ENCODE measurements at places on chromosomes 11 and 22.

- DNase-seq: no peak
These were observed 7.9 kb downstream of the DDX10 start for GRCh38 chr11:108672786-108673185.

DNA sequence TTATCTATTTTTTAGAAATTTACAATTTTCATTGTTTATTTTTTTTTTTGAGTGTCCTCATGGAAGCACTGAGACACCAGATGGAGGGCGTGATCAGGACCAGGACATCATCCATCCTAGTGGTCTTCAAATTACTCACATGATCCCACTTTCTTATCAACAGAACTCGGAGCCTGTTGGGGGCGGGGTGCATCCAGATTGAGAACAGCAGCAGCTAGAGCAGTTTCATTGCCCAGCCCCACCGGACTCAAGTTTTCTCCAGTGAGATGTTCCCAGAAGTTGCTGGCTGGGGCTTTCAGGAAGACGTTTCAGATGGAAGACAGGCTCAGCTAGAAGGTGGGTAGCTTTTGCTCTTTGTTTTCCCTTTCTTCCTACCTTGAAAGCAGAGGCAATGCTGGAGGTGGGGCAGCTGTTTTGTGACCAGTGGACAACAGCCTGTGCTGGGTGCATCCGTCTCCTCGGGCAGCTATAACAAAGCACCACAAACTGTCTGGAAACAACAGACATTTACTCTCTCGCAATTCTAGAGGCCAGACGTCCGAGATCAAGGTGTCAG, 562.1 kb downstream of the TBC1D22A start:
- DNase-seq: no peak

DNA sequence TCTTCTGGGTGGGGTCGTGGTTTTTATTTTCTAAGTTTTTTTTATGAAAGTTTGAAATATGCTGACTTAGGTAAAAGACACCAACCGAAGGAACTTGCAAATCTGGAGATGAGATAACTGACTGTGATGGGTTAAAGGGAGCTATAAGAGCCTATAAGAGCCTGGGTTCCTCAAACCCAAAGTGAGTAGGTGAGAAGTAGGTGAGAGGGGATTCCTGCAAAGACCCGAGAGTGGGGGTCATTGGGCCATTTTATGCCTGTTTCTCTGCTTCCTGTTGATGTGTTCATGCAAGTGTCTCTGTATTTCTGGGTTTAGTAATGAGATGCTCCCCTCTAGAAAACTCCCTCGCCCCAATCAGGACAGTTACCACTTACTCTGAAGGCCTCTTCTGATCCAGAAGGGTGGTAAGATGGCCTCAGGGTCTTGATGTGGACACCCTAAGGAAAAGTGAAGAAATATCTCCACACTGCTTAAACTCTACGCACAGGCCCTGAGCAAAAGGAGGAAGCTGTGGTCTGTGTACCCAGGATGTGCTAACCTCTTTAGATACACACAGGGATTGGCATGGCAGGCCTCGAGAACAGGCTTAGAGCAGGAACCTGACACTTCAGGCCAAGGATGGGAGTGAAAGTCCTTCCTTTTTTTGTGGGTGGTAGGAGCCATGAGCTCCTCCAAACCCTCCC, 1.8 kb downstream of the FLI1 start:
- no peak for DNase-seq

DNA sequence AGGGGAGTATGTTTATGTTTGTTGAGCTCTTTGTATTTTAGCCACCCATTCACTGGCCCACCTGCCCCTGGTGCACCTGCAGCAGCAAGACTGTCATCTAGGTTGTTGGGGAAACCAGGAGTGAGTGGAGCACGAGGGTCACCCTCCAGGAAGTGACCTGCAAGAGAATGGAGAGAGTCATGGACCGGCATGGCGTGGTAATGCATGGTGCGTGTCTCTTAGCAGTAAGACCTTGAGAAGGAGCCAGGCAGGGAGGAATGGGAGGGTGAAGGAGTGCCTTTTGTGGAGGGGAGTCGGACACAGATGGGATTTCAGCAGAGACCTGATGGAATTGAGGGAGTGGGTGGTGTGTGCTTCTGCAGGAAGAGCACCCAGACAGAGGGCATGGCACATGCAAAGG, 37.9 kb downstream of the KCNQ1 start:
- no peak for DNase-seq

- no peak for DNase-seq
These were observed 558.4 kb upstream of the CADM1 start for GRCh38 chr11:116062490-116063171.

- DNase-seq: no peak
These were observed 58.1 kb downstream of the GGTLC2 start for GRCh38 chr22:22702237-22703202.

DNA sequence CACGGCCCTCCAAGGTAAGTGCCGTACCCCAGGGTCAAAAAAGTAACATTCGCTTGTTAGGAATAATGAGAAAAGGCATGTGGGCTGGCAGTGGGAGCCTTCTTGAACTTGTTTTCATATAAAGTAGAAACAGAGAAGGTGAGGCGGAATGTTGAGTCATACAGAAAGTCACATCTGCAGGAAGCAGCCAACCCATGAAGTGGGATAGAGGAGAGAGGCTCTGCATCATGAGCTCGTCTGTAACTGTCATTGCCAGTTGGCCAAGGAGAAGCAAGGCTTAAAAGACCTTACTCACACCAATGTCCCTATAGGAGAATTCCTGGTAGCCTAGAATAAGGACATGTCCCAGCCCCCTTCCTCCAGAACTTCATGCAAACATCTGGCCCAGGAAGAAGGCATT, 253.3 kb downstream of the BUD13 start:
- no peak for DNase-seq

DNA sequence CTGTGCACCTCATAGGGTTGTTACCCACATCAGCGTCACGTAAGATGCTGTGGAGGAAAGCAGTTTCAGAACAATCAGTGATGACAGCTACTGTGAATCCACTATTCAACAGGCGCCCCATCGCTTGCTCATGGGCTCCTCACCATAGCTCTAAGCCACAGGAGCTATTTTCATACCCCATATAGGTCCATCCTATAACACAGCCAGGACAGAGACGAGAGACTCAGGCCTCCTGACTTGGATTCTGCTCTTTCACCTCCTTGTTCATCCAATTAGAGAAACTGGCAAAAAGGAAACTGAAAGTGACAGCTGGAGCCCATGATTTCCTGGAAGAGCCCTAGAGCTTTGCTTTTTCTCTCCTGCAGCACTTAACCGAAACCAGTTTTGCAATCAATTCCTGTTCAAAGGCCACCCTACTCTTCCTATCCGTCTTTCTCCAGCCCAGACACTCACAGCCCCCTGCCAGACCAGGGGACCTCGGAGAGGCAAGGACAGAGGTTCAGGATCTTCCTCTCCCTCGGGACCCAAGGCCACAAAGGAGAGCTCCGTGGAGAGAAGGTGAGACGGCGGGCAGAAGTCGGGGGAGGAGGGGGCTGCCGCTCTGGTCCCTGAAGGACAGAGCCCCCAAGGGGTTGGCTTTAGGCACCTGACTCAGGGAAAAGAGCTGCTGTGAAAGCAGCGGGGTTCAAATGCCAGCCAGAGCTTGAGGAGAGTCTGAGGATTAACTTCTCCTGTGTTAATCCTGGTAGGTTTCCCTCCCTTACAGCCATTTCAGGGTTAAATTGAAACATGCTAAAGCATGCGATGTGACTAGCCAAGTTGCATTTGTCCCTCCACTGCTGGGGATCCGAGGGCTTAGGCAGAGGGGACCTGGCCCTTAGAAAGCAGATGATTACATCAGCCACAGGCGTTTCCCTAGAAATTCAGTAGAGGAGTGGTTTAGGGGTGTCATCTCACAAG, at the start of gene APOL6:
APOL6 (plus strand) TSS at position 381 of the 960 bp plus-strand sequence. CDS start 7,980 bp downstream, outside the sequence.
- no peak for DNase-seq

- no peak for DNase-seq
These were observed 97.9 kb upstream of the PITPNB start for GRCh38 chr22:28016781-28017557.

- no peak for DNase-seq
These were observed 218.7 kb downstream of the FAM76B start for GRCh38 chr11:95570845-95571244.

GRCh38 chr11:2211113-2211971, 39.7 kb upstream of the TH start:
- no peak for DNase-seq

DNA sequence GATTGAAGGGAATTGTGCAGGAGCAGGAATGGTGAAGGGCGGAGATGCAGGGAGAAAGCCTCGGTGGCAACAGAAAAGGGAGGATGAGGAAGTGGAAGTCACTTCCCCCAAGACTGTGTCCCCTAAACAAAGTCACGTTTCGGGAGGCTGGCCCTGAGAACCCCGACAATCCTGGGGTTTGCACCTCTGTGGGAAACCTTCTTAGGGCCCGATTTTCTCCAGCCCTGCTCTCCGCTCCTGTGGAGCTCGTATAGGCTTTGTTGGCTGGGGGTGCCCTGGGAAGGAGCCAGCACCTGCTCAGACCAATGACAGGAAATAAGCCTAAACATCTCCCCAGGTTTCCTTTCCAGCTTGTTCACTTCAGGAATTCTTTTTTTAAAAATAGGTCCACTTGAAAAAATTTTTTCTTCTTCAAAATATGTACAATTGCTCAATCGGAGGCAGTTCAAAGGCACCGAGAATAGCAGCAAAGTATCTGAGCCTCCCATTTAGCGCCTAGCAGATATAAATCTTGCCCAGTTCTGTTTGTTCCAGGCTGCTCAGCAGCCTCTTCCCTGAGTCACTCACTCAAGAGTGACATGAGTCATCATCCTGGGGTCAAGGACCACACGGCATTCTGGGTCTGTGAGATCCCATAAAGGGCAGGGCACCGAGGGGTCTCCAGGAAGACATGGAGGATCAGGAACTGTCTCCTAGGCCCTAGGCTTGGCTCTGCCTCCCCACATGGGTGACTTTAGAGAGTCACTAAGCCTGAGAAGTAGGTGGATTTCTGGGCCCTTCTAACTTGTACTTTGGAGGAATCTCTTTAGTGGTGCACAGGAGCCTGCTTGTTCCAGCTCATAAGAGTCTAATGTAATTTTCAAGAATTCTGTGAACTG, 34.0 kb downstream of the IRAG1 start:
- DNase-seq: no peak

GRCh38 chr11:118437208-118438125, 1.2 kb downstream of the KMT2A start:
- no peak for DNase-seq

Measured in hypothalamus (tissue), 51 donors.